ENCODE measurements at places on chromosomes 5 and 9.

GRCh38 chr5:53488195-53488722, 7.8 kb downstream of the FST start:
- DNase-seq: peak; percentile 78

- no peak for DNase-seq
Observed at GRCh38 chr5:151697452-151697851, 10.7 kb upstream of the SPARC start.

DNA sequence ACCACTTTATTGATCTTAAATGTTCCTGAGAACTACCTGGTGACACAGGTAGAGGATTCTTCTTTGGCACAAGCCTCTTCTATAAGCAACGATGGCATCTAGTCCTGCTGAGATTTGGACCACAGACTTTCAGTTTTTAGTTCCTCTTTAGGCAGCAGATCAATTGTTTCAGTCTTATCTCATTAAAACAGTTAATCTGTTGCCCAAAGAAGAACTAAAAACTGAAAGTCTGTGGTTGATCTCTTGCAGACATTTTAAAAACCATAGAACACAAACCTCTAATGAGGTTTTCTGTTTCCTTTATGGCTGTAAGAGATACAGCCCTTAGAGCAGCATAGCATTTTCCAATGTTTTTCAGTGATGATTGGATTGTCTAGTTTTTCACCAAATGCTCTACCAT, 480.9 kb downstream of the MTRR start:
- DNase-seq: no peak

DNA sequence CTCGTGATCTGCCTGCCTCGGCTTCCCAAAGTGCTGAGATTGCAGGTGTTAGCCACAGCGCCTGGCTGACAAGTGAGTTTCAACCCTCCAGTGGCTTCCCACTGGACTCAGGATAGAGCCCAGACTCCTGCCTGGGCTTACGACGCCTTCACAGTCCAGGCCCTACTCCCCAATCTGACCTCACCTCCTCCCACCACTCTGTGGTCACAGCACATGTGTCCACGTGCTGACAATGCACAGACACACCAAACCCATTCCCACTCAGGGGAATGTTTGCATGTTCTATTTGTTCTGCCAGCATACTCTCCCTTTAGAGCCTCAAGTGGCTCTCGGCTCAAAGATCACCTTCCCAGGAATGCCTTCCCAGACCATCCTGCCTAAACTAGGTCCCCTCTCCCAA, 31.1 kb upstream of the TRIM14 start:
- no peak for DNase-seq

- no peak for DNase-seq
Observed at GRCh38 chr5:150625831-150626746, 14.4 kb upstream of the SYNPO start.
